BJ (cell line): ENCODE measurements at places on chromosomes 11 and 22. TPM values are rescaled to one million over a fixed set of nuclear protein-coding genes. Genes with fewer than 3 reads are reported as not detected.

GRCh38 chr11:83006877-83007330 lies 64.8 kb downstream of the RAB30 start:
- no peak for DNase-seq

The EMSY gene
- 14.1 and 19.1 TPM in 2 replicates for polyA plus RNA-seq

DNA sequence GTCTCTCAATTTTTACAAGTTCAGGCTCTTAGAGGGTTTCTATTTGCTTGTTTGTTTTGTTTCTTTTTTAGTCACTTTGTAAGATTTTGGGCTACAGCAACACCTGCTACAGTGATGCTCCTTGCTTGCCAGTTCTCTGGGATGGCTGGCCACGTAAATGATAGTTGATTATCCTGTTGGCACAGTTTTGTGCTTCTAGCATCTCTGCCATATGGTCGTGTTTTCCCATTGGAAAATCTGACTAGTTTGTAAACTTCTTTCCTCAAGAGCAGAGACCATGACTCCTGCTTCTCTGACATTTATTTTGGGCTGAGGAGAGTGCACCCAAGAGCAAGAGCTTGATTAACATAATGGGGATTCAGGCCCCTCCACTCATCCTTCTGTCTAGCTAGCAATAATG lies 1621.6 kb upstream of the RAG2 start:
- no peak for DNase-seq

- DNase-seq = no peak
Observed at GRCh38 chr11:63520606-63521170, 14.8 kb downstream of the LGALS12 start.

The SC5D gene
- polyA plus RNA-seq = 14.6 and 40.0 TPM in 2 replicates

DNA sequence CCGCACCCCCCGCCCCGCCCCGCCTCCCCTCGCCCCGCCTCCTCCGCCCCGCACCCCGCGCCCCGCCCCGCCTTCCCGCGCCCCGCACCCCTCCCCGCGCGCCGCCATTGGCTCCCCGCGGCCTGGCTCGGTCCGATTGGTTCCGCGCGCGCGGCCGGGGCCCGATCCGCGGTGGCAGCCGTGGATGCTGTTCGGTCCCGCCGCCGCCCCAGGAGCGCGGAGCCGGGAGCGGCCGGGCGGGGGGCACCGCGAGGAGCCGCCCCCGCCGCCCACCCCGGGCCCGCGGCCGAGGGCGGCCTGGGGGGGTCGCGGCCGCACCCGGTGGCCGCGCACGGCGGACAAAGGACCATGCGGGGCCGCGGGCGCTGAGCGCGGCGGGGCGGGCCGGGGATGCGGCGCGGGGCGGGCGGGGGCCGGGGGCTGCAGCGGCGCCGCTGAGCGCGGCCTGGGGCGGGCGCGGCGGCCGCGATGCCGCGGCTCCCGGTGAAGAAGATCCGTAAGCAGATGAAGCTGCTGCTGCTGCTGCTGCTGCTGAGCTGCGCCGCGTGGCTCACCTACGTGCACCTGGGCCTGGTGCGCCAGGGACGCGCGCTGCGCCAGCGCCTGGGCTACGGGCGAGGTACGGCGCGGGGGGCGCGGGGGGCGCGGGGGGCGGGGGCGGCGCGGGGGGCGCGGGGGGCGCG lies at the start of gene B4GALNT4:
Gene B4GALNT4 (plus strand): TSS at position 164 of the 683 bp plus-strand sequence. CDS start 305 bp downstream, at position 469.
- DNase-seq = no peak

DNA sequence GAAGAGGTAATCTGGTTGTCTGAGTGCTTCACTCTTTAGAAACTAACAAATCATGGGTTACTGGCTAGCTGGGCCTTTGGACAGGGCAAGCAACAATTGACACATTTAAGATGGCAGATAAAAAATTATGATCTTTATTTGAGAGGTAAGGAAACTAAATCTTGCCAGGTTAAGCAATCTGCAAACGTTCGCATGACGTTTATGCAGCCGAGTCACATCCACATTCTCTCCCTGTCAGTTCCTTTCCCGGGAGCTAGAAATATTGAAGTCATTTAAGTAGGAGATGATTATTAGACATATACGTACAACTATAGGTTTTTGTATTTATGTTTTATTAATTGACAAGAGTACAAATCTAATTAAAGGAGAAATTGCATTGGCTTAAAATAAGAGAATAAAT lies 57.4 kb upstream of the RCN1 start:
- DNase-seq = no peak

GRCh38 chr11:90747057-90747456 lies 524.2 kb upstream of the CHORDC1 start:
- no peak for DNase-seq

DNA sequence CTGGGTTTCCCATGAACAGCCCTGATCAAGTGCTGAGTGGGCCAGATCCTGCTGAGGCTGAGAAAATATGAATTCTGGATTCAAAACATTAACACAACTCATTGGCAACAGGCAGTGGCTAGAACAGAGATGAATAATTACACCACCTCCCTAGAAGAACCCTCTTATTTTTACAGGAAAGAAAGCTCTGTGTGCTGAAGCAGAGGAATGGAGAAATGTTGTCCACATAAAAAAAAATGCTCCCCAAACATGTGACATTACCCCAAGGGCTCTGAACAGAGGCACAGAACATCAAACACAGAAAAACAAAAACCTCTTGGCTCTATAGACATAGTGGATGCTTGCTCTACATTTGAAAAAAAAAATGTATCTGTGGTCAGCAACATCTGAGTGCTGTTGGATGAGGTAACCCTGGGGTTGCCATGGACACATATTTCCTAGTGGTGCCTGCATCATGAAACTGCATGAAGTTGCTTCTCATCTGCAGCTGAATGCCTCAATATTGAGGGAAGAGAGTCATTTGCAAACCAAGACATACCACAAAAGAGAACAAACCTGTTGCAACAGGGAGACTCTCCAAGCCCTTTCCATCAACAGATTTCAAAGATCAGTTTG lies 98.8 kb downstream of the SNX19 start:
- DNase-seq = no peak

The OR8H2 gene
- not detected in 2 replicates for polyA plus RNA-seq

DNA sequence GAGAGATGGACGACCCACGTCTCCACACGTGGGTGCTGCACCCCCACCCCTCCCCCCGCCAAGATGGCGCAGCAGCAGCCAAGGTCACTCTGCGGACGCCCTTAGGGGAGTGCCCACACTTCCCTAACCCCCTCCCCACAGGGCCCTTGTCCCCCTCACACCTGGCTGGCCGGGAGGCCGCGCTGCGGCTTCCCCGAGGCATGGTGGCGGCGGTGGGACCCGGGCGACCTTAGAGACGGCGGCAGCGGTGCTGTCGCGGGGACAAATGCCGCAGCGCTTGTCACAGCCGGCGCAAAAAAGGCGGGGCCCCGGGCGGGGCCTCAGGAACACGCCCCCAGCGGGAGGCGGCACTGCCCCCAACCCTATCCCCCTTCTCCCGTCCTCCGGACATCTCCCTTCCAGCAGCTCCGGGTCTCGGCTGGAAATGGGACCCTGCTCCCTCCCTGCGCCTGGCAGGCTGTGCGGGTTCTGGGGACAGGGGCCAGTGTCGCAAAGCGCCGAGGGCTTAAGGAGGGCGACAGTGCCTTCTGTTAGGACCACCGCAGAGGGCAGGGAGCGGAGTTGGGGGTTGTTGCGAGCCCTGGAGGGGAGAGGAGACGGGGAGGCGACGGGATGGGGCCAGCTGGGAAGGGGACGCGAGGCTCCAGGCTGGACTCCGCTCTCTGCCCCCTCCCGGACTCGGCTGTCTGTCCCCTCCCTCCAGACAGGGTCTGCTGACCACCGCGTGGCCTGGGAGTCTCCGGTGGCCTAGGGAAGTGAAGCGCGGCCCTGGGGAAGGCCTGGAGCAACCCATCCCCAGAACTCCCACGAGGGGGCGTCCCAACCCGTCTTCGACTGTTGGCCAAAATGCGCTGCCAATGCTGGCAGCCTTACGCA lies at the start of gene CHCHD10:
Gene CHCHD10 (minus strand): TSS at position 300 of the 876 bp plus-strand sequence. CDS start 98 bp downstream, at position 202.
- no peak for DNase-seq

DNA sequence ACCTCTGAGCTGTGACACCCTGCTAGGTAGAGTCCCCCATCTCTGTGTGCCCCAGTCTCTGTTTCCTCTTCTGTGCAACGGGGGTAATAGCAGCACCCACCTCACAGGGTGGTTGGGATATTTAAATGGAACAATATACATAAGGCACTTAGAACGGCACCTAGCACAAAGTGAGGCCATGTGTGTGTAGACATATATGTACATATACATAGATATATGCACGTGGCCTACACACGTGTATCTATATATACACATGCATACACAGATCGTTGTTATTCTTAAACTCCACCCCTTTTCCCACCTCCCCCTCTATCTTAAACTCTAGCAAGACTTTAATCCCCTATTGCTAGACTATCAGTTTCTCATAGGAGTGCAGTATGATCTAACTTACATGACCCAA lies 2.4 kb downstream of the WNT11 start:
- DNase-seq = no peak

The KIRREL3 gene
- 13.1 and 19.6 TPM in 2 replicates for polyA plus RNA-seq

GRCh38 chr11:48127521-48128183 lies 89.0 kb upstream of the OR4B1 start:
- DNase-seq = no peak

- DNase-seq = peak; percentile 71
Observed at GRCh38 chr22:41367039-41367679, 14.6 kb upstream of the TEF start.

The OR8D1 gene
- not detected in 2 replicates for polyA plus RNA-seq

DNA sequence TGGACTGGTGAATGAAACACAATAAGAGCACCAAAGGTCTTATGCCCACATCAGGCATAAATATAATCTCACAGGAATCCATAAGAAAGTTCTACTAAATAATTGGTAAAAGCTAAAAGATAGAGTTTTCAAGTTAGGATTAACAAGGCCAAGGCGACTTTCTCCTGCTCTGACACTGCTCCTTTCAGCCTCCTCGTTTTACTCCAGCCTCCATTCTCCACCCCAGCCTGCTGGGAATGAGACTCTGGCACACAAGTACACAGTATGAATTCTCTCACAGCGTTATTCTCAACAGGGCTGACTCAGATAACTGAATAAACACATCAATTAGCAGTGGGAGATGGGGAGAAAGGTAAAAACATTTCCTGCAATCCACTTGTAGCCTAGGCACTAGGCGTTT lies 94.9 kb downstream of the APOL5 start:
- no peak for DNase-seq

DNA sequence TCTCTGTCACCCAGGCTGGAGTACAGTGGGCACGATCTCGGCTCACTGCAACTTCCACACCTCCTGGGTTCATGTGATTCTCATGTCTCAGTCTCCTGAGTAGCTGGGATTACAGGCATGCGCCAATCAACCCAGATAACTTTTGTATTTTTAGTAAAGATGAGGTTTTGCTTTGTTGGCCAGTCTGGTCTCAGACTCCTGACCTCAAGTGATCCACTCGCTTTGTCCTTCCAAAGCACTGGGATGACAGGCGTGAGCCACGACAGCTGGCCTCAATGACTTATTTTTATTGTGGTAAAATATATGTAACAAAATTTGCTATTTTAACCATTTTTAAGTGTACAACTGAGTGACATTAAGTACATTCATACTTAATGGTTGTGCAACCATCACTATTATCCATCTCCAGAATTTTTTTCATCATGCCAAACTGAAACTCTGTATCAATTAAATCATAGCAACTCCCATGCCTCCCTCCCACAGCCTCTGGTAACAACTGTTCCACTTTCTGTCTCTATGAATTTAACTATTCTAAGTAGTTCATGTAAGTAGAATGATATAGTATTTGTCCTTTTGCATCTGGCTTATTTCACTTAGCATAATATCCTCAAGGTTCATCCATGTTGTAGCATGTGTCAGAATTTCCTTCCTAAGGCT lies 50.7 kb upstream of the CWF19L2 start:
- no peak for DNase-seq

DNA sequence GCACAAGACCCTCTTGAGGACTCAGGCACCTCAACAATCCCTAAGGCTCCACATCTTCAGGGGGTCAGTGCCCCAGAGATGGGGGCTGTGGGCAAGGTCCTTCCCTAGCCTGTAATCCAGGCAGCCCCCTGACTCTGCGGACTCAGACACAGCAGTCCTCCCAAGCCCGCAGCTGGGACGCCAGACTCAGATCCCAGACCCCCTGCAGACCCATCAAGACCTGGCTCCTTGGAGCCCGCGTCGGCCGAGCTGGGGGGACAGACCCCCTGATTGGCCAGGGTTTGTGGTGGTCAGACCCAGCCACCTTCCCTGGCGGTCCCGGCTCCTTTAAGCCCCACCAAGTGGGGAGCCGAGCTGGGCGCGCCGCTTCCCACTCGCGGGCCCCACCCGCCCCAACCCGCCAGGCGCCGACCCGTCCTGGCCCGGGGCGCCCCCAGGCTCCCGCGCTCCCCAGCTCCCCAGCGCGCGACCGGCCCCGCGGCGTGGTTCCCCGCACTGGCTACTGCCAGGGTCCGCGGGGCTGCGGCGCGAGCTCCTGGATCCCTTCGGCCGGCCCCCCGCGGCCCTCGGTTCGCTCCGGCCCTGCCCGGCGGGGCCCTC lies 458 bp downstream of the OSBPL5 start:
- no peak for DNase-seq

- no peak for DNase-seq
Observed at GRCh38 chr22:47158457-47158856, 396.0 kb downstream of the TBC1D22A start.

DNA sequence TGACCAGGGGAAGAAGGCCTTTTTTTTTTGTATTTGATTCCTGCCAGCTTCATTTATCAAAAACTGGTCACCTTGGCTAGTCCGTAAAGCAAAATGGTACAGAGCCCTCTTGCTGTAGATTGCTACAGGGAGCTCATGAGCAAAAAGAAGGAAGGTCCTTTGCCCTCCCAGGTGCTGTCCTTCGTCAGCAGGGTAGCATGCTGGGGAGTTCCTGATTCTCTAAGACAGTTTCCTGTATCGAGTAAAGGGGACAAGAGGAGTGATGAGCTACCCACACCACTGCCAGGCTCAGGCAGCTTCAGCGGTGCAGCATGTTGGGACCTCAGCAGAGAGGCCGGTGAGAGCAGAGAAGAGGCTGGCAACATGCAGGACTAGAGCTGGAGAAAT lies 67.8 kb upstream of the CSNK2A3 start:
- no peak for DNase-seq

DNA sequence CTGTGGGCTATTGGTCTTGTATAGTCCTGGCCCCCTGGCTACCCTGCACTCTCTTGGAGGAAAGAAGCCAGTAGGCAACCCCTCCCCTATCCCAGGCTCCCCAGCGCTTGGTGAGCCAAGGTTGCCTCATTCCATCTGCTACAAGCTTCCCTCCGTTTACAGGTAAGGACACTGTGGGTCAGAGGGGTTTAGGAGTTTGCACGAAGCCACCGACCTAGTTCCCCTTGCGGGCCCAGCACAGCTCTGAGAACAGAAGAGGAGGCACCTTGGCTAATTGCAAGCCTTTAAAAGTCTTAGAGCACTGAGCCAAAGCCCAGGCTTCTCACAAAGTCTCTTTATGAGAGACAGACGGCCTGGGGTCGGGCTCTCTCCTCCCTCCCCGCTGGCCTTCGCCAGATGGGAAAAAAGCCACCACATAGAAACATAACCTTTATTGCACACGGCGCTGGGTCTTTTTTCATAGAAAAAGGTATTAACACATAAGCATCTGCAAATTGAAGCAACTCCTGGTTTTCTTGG lies 99.8 kb downstream of the CEP164 start:
- DNase-seq = no peak
